Stimulated activated naive B cell treated with anti-CD40 and anti-IgM and Interleukin-4, amounts not matched to agents 10 μg/mL and 1 μg/mL and 100 μg/mL, for 72 hours (primary cell): ENCODE measurements at places on chromosomes 1 and 21.
A peak's percentile ranks its signal among the peaks of the same experiment; 100 is the strongest.

- H3K4me1 ChIP-seq, result no peaks in the 10 kb centered on the region
- H3K36me3 ChIP-seq, result no peaks in the 10 kb centered on the region
- no peak for DNase-seq
- peaks cover 25% of the 10 kb centered on the region for H3K27me3 ChIP-seq
These were observed 72.1 kb downstream of the ZNF648 start for GRCh38 chr1:181989261-181989920.

- H3K27me3 ChIP-seq, result peaks cover 45% of the 10 kb centered on the region
- peaks cover 12% of the 10 kb centered on the region for H3K4me1 ChIP-seq
- H3K27ac ChIP-seq, result no peak overlapping the region
- H3K36me3 ChIP-seq, result peaks cover 2% of the 10 kb centered on the region
These were observed 3.2 kb upstream of the NBPF3 start for GRCh38 chr1:21436488-21437340.

GRCh38 chr1:32406629-32407111, 12.4 kb upstream of the BSDC1 start:
- H3K36me3 ChIP-seq, result no peaks in the 10 kb centered on the region
- no peak overlapping the region for H3K4me3 ChIP-seq
- H3K27me3 ChIP-seq, result peaks cover 4% of the 10 kb centered on the region
- no peaks in the 10 kb centered on the region for H3K4me1 ChIP-seq
- no peak overlapping the region for H3K27ac ChIP-seq
- no peak for DNase-seq

GRCh38 chr1:33429856-33430691, 821 bp downstream of the PHC2 start:
- no peak overlapping the region for H3K27ac ChIP-seq
- DNase-seq, result peak; percentile 2
- peak overlapping the region; percentile 71 for H3K4me3 ChIP-seq
- peaks cover 9% of the 10 kb centered on the region for H3K27me3 ChIP-seq

DNA sequence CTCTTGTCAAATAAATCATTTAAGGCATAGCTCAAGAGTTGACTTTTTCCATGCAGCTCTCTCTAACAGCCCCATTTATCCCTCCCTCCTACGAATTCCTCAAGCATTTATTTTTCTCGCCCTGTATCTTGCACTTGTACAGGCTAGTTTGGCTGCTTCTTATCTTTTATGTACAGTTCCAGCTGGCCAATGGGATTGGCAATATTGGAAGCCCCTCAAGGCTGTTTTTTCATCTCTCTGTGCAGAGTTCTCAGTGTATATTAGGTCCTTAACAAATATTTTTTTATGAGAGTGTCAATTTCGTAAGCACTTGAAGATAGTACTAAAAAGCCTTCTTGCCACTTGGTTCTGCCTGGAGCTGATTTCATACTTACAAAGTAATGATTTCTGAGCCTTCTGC, 356.0 kb downstream of the ST6GALNAC3 start:
- H3K27ac ChIP-seq, result no peak overlapping the region
- H3K4me3 ChIP-seq, result no peak overlapping the region
- H3K36me3 ChIP-seq, result no peaks in the 10 kb centered on the region
- no peaks in the 10 kb centered on the region for H3K4me1 ChIP-seq

- H3K27me3 ChIP-seq, result peaks cover 29% of the 10 kb centered on the region
- H3K4me1 ChIP-seq, result peaks cover 1% of the 10 kb centered on the region
- H3K4me3 ChIP-seq, result no peak overlapping the region
- no peaks in the 10 kb centered on the region for H3K36me3 ChIP-seq
- no peak for DNase-seq
These were observed 7.4 kb downstream of the SOX13 start for GRCh38 chr1:204080163-204080903.

GRCh38 chr1:233240829-233241682, 54.5 kb downstream of the PCNX2 start:
- H3K27ac ChIP-seq, result no peak overlapping the region
- no peak overlapping the region for H3K4me3 ChIP-seq
- H3K27me3 ChIP-seq, result no peaks in the 10 kb centered on the region
- DNase-seq, result peak; percentile 8

DNA sequence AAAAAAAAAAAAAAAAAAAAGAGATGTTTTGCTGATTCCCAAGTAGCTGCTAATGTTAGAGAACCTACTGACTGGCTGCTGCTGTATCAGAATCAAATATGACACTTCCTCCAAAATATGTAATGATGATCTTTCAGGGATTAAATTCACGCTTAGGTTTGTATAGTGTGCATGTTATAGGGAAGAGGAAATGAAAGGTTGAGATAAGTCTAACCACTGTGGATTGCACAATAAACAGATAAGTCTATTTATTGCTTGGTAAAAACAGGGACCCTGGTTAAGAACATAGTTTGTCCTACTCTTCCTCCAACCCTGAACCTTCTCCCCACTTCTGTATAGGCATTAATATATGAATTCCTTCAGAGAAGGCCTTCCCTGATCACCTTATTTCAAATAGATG, 13.2 kb downstream of the RC3H1 start:
- H3K27me3 ChIP-seq, result no peaks in the 10 kb centered on the region
- H3K27ac ChIP-seq, result no peak overlapping the region
- no peak for DNase-seq
- H3K4me3 ChIP-seq, result no peak overlapping the region

DNA sequence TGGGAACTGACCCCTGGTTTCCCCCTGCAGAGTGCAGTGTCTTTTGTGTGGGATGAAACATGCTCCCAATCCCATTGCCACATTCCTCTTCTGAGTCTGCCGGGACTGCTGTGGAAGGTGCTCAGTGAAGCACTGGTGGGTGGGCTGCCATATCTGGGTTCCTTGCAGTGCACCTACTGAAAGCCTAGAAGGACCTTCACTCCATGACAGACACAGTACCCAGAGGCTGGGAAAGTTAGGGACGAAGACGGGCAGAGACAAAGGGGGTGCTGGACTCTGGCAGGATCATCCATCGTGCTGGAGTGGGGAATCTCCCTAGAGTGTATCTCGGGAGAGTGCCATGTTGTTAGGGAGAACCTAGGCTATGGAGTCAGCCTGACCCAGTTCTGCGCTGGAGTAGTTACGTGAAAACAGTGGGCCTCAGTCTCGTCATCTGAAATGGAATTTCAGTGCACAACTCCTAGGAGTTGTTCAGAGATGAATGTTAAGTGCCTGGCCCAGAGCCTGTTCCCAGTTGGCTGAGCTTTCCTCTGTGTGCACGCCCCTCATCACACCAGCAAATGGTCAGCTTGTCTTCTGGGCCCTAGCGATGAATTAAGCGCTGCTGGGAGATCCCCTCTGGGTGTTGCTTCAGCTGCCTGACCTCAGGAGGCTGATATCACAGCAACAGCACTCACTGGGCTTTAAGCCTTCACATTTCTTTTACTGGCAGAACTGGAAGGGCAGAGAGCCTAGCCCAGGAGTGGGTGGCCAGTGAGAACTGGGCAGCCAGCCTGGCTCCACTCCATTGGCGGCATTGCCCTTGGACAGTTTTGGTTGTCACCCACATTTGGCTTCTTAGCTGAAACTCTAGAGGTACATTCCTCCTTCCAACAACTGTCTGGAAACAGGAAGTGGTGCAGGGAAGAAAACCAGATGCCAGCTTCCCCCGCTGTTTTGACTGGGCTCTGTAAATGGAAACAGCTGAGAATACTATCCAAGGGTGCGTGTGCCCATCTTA, 479.8 kb upstream of the VAMP3 start:
- no peak overlapping the region for H3K27ac ChIP-seq
- H3K4me1 ChIP-seq, result no peaks in the 10 kb centered on the region
- H3K36me3 ChIP-seq, result no peaks in the 10 kb centered on the region
- no peak overlapping the region for H3K4me3 ChIP-seq
- no peak for DNase-seq

DNA sequence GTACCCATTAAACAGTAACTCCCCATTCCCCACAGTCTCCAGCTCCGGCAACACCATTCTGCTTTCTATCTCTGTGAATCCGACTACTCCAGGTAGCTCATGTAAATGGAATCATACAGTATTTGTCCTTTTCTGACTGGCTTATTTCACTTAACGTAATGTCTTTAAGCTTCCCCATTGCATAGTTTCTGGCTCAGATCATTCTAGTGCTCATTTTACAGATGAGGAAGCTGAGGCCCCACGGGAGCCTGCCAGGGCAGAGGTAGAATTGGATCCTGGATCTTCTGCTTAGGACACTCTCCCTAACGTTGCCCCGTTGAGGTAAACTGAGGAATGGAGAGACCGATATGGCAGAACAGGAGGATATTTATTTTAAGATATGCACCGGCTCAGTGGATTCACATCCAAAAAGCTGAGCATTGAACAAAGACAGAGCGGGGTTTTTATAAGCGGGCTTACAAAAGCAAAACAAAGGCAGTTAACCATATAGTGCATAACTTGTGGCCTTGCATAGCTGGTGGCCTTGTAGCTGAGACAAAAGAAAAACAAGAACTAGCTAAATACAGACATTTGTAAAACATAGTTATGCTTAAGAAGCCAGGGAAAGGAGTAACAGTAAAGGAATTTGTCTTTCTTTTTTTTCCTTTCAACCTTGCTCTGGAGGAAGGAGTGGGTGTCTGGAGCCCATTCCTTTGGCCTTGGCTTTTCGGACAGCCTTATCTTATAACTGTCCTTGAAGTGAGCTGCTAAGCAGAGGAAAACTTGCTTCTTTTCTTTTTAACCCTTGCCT, 15.3 kb upstream of the KLHDC8A start:
- DNase-seq, result no peak
- H3K27me3 ChIP-seq, result peaks cover 50% of the 10 kb centered on the region
- no peak overlapping the region for H3K4me3 ChIP-seq
- no peaks in the 10 kb centered on the region for H3K4me1 ChIP-seq
- H3K27ac ChIP-seq, result no peak overlapping the region

GRCh38 chr21:25646474-25646873, 7.4 kb downstream of the JAM2 start:
- no peaks in the 10 kb centered on the region for H3K27me3 ChIP-seq
- H3K27ac ChIP-seq, result no peak overlapping the region
- H3K36me3 ChIP-seq, result peaks cover 5% of the 10 kb centered on the region
- DNase-seq, result no peak

DNA sequence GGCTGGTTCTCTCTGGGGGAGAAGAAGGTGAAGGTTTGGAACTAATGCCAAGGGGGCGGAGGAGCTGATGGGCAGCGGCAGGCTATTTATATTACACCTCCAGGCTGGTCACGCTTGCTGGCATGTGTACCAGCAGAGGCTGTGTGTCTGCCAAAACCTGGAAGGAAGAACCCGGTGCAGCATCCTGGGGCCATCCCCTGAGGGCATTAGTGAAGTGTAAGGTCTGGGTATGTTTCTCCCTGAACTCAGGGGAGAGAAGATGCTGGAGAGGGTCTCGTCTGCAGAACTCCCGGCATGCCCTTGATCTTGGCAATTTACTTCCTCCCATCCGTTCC, 5.3 kb downstream of the DISP3 start:
- peaks cover 9% of the 10 kb centered on the region for H3K4me1 ChIP-seq
- no peak for DNase-seq
- peaks cover 73% of the 10 kb centered on the region for H3K27me3 ChIP-seq

DNA sequence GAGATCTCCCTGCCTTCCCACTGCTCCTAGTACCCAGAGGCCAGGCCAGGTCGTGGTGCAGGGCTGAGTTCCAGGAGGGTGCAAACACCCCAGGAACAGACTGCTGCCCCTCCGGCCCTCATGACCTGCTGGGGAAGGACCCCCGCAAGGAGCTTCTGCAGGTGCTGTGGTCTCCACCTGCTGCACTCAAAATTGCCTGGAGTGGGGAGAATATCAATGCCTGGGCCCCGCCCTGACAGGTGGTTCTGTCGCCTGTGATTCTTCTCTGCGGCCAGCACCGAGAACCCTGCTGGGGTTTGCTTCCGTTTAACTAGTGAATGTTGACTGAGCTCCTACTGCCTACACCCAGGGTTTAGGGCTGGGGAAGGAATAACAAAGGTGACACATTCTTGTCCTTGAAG, 2.1 kb upstream of the TFF3 start:
- H3K36me3 ChIP-seq, result no peaks in the 10 kb centered on the region
- peaks cover 11% of the 10 kb centered on the region for H3K27me3 ChIP-seq
- peaks cover 10% of the 10 kb centered on the region for H3K4me1 ChIP-seq
- H3K27ac ChIP-seq, result no peak overlapping the region
- no peak for DNase-seq

GRCh38 chr1:158002631-158003405, 9.4 kb downstream of the KIRREL1 start:
- no peak overlapping the region for H3K27ac ChIP-seq
- peaks cover 34% of the 10 kb centered on the region for H3K27me3 ChIP-seq
- H3K36me3 ChIP-seq, result no peaks in the 10 kb centered on the region
- H3K4me1 ChIP-seq, result no peaks in the 10 kb centered on the region
- DNase-seq, result no peak

DNA sequence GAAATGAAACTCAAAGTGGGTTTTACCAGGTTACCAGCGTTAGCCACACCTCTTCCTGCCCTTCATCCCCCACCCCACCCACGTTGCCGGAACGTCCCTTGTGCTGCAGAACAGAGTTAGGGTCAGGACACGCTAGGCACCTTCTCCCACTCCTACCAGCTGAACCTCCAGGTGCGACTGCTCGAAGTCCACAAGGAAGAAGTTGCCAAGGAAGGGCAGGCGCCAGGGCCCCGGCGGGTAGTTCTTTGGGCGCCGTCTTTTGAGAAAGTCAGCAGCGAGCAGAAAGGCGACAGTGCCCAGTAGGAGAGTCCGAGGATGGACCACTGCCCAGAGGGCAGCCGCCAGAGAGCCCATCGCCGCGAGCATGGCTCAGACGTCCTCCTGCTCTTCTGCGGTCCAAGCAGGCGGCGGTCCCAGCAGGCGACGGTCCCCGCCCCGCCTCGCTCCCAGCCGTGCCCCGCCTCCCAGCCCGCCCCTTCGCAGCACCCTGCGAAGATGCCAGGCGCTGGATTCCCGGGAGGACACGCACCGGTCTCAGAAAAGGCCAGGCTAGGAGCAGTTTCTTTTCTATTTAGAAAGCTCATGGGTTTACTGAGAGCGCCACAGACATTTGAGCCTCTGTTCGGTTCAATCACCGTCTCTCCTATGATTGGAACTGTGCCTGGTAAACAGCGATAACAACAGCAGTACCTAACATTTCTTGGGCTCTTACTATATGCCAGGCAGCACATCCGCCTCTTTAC, at the start of gene CYP2J2:
Gene CYP2J2, minus strand, starts transcription at position 393 of the 743 bp plus-strand sequence. Its CDS starts 27 bp downstream, at position 366.
- peak within 1 kb of the TSS; percentile 92 for H3K4me3 ChIP-seq
- H3K27ac ChIP-seq, result peak within 1 kb of the TSS; percentile 75
- DNase-seq, result peak; percentile 4
- peaks cover 5% of the 10 kb centered on the region for H3K36me3 ChIP-seq
- peaks cover 4% of the 10 kb centered on the region for H3K4me1 ChIP-seq

GRCh38 chr1:167922611-167923074, 8.7 kb upstream of the ADCY10 start:
- H3K4me1 ChIP-seq, result peaks cover 7% of the 10 kb centered on the region
- no peak overlapping the region for H3K27ac ChIP-seq
- DNase-seq, result no peak
- no peak overlapping the region for H3K4me3 ChIP-seq
- no peaks in the 10 kb centered on the region for H3K27me3 ChIP-seq

- no peaks in the 10 kb centered on the region for H3K27me3 ChIP-seq
- no peak for DNase-seq
- H3K36me3 ChIP-seq, result peaks cover 54% of the 10 kb centered on the region
- no peak overlapping the region for H3K4me3 ChIP-seq
These were observed 14.0 kb upstream of the TMEM81 start for GRCh38 chr1:205098242-205098641.

DNA sequence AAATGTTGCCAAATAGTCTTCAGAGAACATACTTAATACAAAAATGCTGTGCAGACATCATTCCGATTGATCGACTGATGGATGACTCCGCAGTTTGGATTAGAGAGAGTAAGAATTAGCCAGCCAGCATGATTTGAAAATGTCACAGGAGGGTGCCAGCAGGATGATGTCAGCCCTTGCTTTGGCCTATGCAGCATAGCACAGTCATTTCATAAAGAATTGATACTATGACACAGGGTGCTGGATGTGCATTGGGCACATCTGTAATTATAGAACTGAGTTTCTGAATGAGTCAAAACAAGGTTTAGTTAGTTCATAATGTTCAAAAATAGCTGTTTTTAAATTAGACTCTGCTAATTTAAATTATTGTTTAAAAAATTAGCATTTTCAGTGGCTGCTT, 21.6 kb upstream of the TRAF5 start:
- no peak overlapping the region for H3K27ac ChIP-seq
- peaks cover 14% of the 10 kb centered on the region for H3K4me1 ChIP-seq
- H3K4me3 ChIP-seq, result no peak overlapping the region
- H3K36me3 ChIP-seq, result peaks cover 18% of the 10 kb centered on the region
